ENCODE measurements at places on chromosomes 1 and 21. TPM values are rescaled to one million over a fixed set of nuclear protein-coding genes. Genes with fewer than 3 reads are reported as not detected.
A peak's percentile ranks its signal among the peaks of the same experiment; 100 is the strongest.

DNA sequence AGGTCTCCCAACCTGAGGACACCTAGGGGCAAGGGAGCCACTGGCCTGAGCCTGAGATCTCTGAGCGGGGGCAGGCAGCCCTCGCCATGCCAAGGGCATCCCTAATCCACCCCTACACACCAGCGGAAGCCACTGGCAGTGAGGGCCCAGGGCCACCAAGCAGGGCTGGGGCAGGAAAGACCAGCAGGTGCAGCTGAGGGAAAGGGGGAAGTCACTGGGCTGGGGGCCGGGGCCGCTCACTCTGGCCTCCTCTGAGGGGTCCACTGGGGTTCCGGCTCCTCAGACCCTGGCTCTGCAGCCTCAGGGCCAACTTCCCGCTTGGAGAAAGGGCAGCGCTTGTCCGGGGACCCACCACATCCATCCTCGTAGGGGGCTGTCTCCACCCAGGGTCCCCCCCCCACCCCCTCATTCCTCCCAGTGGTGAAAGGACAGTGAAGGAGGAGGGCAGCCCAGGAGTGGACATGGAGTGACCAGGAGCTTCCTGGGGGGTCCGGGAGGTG lies 42.5 kb upstream of the ACTRT2 start:
- DNase-seq: no peak

- no peak for DNase-seq
Observed at GRCh38 chr1:165842671-165843129, 15.3 kb downstream of the UCK2 start.

DNA sequence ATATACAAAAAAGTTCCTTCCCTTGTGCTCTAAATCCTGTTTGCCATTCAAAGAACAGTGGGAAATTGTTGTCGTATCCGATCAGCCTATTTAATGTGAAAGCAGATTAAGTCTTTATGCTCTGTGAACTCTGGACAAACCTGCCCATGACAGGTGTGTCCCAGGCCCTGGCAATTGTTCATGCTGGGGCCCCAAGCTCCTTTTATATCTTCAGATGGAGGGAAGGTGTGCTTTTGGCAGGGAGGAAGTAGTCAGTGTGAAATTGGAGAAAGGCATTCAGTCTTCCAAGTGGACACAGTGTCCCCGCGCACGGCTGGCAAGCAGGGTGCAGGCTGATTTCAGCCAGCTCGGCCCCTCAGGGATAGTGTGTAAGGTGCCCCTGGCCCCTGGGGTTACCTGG lies 135.1 kb upstream of the F3 start:
- no peak for DNase-seq

DNA sequence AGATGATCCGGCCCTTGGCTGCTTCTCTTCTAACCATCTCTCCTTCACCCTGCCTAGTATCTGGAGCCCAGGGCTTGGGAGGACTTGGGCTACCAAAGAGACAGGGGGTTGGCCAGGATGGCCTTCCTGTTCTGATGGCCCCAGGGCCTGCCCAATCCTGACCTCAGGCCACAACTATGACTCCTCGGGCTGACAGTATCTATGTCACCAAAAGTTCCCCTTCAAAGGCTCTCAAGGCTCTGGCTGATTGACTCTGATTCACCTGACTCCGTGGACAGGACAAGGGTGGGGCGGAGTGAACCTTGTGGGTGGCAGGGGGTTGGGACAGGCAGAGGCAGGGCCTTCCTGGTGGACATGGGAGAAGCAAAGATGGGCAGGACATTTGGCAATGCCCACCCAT lies 12.7 kb downstream of the MEF2D start:
- no peak for DNase-seq

GRCh38 chr1:194104247-194104844 lies 917.9 kb upstream of the B3GALT2 start:
- DNase-seq: no peak

GRCh38 chr1:201740670-201741111 lies 88.3 kb upstream of the IPO9 start:
- no peak for DNase-seq

GRCh38 chr1:218350035-218350525 lies 4.9 kb downstream of the TGFB2 start:
- DNase-seq: no peak

DNA sequence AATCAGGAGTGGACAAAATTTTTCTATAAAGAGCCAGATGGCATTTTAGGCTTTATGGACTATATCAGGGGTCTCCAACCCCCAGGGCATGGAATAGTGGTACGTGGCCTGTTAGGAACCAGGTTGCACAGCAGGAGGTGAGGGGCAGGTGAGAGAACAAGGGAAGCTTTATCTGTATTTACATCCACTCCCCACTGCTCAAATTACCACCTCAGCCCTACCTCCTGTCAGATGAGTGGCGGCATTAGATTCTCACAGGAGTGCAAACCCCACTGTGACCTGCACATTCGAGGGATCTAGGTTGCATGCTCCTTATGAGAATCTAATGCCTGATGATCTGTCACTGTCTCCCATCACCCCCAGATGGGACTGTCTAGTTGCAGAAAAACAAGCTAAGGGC lies 13.9 kb downstream of the PHTF1 start:
- no peak for DNase-seq

DNA sequence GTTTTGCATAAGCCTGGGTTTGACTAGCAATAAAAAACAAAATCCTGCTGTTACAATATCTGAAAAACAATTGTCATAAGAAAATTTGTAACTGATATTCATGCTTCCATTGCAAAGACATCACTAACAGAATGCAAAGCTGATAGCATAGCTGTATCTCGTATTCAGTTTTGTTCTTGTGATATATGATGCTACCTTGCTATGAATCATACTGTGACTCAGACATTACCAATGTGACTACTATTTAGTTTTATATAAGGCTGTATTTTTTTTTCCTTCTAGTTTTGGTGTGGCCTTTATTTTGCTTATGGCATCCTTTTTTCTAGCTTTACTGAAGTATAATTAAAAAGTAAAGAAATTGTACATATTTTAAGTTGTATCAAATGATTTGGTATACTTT lies 1381.8 kb downstream of the MRPL39 start:
- no peak for DNase-seq

- DNase-seq: peak; percentile 35
Observed at GRCh38 chr21:26732432-26733221, 112.6 kb downstream of the ADAMTS1 start.

DNA sequence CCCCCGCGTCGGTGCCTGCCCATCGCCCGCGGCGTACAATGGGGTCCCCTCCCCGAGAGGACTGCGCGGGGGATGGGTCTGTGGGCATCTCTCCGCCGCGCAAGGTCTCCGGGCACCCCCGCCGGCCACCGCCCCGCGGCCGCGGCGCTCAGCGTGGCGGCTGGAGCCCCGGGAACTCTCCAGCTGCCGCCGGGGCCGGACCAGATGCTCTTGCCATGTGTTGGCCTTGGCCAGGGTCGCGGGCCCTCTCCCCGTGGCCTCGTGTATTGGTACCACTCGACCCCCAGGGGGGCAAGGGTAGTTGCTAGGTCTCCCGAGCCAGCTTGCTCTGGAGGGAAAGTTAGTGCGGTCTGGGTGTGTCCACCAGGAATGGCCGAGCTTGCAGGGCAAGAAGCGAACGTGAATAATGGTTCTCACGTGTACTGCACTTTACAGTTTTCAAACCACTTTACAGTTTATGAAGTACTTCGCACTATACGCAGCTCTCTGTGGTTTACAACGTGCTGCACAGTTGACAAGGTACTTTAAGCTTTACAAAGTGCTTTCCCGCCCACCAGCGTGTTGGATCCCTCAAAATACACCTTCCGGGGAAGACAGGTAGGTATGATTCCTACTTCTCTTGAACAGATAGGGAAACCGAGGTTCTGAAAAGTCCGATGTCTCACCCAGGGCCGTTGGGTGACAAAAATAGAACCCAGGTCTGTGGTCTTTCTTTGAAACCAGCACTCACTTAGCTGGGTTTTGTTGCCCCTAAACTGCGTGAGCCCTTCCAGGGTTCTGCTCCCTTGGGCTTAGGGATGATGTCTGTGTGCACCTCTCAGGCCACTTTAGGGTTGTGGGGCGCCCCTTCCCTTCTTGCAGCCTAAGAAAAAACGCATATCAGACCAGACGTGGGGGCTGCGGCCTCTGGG lies 1.2 kb downstream of the EPHB2 start:
- DNase-seq: no peak

GRCh38 chr1:227947676-227948492 lies at the start of gene WNT9A:
WNT9A (minus strand) TSS chr1:227947932; CDS start chr1:227947887, 45 bp downstream.
- peak; percentile 73 for DNase-seq

GRCh38 chr21:34061983-34062382 lies 11.4 kb upstream of the MRPS6 start:
- no peak for DNase-seq

DNA sequence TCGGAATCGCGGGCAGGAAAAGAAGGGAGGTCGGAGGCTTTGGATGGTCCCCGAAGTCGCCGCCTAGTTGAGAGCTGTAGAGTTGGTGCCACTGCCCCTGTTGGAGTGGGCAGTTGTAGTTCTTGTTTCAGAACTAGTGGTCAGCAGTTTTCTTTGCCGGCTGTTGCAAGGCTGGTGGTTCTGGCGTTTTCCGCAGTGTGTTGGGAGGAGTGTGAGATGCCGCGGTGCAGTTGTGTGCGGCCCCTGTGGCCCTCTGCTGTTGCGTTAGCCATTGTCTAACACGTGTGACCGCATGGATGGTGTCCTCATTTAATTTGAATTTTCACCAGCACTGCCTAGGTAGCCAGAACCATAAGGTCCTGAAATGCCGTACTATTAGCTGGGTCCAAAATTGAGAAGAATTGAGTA lies 1.4 kb downstream of the ARF1 start:
- peak; percentile 34 for DNase-seq

GRCh38 chr1:25073640-25074270 lies 143.7 kb upstream of the RUNX3 start:
- no peak for DNase-seq

- DNase-seq: no peak
Observed at GRCh38 chr1:210647406-210648333, 319.0 kb downstream of the HHAT start.

DNA sequence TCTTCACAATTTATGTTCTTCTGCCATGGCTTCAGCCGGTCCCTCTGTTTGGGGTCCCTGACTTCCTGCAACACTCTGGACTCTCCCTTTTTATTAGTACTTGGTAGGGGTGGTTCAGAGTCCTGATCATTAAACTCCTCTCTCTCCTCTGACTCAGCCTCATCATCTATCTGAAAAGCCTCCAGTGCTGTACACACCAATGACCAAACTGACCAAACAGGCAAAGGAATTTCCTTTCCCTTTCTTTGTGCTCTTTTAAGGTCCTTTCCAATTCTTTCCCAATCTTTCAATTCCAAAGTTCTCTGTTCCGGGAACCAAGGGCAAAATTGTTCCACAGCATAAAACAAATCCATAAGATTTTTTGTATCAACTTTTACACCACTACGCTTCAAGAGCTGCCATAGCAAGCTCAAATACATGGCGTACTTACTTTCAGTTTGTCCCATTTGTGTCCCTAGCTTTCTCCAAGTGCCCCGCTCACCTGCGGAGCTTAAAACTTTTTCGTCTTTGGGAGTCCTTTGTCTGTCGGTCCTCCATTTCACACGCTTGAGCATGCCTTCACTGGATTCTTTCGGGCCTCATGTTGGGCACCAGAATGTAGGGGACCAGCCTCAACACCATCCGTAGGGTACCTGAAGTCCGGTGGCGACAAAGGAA lies 9.6 kb downstream of the DAP3 start:
- DNase-seq: no peak

DNA sequence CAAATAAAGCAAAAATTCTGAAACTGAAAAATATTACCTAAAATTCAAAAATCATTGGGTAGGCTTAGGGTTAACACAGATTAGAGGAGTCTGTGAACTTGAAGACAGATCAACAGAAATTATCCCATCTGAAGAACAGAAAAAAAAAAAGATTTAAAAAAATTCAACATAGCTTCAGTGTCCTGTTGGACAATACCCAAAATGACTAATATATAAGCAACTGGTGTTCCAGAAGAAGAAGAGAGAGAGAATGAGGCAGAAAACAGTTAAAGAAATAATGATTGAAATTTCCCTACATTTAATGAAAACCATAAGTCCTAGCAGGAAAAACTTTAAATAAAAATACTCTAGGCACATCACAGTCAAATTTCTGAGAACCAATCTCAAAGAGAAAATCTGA lies 31.5 kb downstream of the TMCO1 start:
- DNase-seq: no peak

VSIG8 gene
- total RNA-seq: not detected

PALMD gene
- 219 TPM for total RNA-seq

DCLRE1B gene
- 2.3 TPM for total RNA-seq

RYR2 gene
- 0.30 TPM for total RNA-seq

OR2M3 gene
- not detected for total RNA-seq

CHML gene
- total RNA-seq: 5.9 TPM

ST6GALNAC5 gene
- total RNA-seq: 0.66 TPM

GBP5 gene
- 0.29 TPM for total RNA-seq

RAB25 gene
- total RNA-seq: not detected

A3GALT2 gene
- total RNA-seq: not detected

HOOK1 gene
- total RNA-seq: 0.13 TPM

SRSF4 gene
- 64.6 TPM for total RNA-seq

MPC2 gene
- 192 TPM for total RNA-seq

KCNJ15 gene
- total RNA-seq: 1.0 TPM

All from psoas muscle (tissue), 8 donors.